ENCODE measurements at places on chromosomes 11 and 22. TPM values are rescaled to one million over a fixed set of nuclear protein-coding genes. Genes with fewer than 3 reads are reported as not detected.

The PARVG gene
- total RNA-seq = 18.8 TPM

The ALDH3B1 gene
- 137 TPM for total RNA-seq

The CRYBA4 gene
- total RNA-seq = not detected

The ZNF280B gene
- under 0.01 TPM for total RNA-seq

The TRIM49 gene
- total RNA-seq = not detected

The UBQLN3 gene
- total RNA-seq = 1.5 TPM

The ZBTB16 gene
- 668 TPM for total RNA-seq

The ANO3 gene
- total RNA-seq = 0.59 TPM

The OVOL1 gene
- not detected for total RNA-seq

The OR51B2 gene
- not detected for total RNA-seq

The GAL3ST1 gene
- 22.2 TPM for total RNA-seq

The UBASH3B gene
- 0.66 TPM for total RNA-seq

The RAB36 gene
- total RNA-seq = 7.5 TPM

The FZD4 gene
- total RNA-seq = 106 TPM

The CPSF7 gene
- total RNA-seq = 48.6 TPM

The CCDC73 gene
- total RNA-seq = 0.59 TPM

The OR5B2 gene
- 0.42 TPM for total RNA-seq

The LRRC56 gene
- 1.4 TPM for total RNA-seq

The EIF4ENIF1 gene
- total RNA-seq = 31.8 TPM

The CHRM1 gene
- not detected for total RNA-seq

The CECR2 gene
- 2.4 TPM for total RNA-seq

The APOA4 gene
- not detected for total RNA-seq

All from tibial nerve (tissue), 4 donors.